A549 treated with Hydrocortisone at 1 μM for 4 hours (cell line): ENCODE measurements at places on chromosomes 2 and 18. TPM values are rescaled to one million over a fixed set of nuclear protein-coding genes. Genes with fewer than 3 reads are reported as not detected.

Gene SERPINB2
- 0.07 to 0.12 TPM (median 0.07 TPM) in 3 of 5 replicates, not detected in the others for total RNA-seq

Gene BCL11A
- 0.03 to 0.25 TPM (median 0.13 TPM) in 5 replicates for total RNA-seq

Gene MTCL1
- 47.6 to 59.3 TPM (median 56.0 TPM) in 5 replicates for total RNA-seq

Gene CIDEA
- not detected in 5 replicates for total RNA-seq

Gene TRABD2A
- 9.9 to 14.2 TPM (median 12.8 TPM) in 5 replicates for total RNA-seq

Gene KCTD1
- 30.2 to 44.3 TPM (median 37.4 TPM) in 5 replicates for total RNA-seq

Gene DSG1
- not detected in 5 replicates for total RNA-seq

Gene TIA1
- 38.0 to 53.1 TPM (median 45.2 TPM) in 5 replicates for total RNA-seq

Gene CROCC2
- not detected in 5 replicates for total RNA-seq

Gene CREB1
- 18.2 to 27.3 TPM (median 20.6 TPM) in 5 replicates for total RNA-seq

Gene ITSN2
- total RNA-seq = 15.2 to 25.7 TPM (median 21.4 TPM) in 5 replicates

Gene PARD3B
- total RNA-seq = 0.61 to 1.5 TPM (median 0.94 TPM) in 5 replicates

Gene DNER
- total RNA-seq = 10.4 to 13.8 TPM (median 11.2 TPM) in 5 replicates

Gene SERPINB12
- total RNA-seq = not detected in 5 replicates

Gene LYG1
- total RNA-seq = 0.86 to 2.0 TPM (median 1.5 TPM) in 5 replicates

Gene INSIG2
- 9.5 to 15.2 TPM (median 12.0 TPM) in 5 replicates for total RNA-seq

Gene PARD6G
- 1.9 to 3.4 TPM (median 2.7 TPM) in 5 replicates for total RNA-seq

Gene SERPINB8
- total RNA-seq = 9.2 to 11.4 TPM (median 9.3 TPM) in 5 replicates

Gene SLC19A3
- total RNA-seq = 2.1 to 2.6 TPM (median 2.4 TPM) in 5 replicates

Gene LIPG
- total RNA-seq = 0.09 to 0.34 TPM (median 0.18 TPM) in 5 replicates
